ENCODE measurements at places on chromosomes 2 and 18.

- peak; percentile 88 for ATAC-seq
- H3K27ac ChIP-seq, result peak overlapping the region; percentile 70
- H3K4me1 ChIP-seq, result peaks cover 39% of the 10 kb centered on the region
- no peaks in the 10 kb centered on the region for H3K27me3 ChIP-seq
- peaks cover 100% of the 10 kb centered on the region for H3K36me3 ChIP-seq
Observed at GRCh38 chr2:174572556-174572955, 25.0 kb downstream of the WIPF1 start.

- no peak overlapping the region for H3K4me3 ChIP-seq
- peaks cover 13% of the 10 kb centered on the region for H3K36me3 ChIP-seq
- peaks cover 6% of the 10 kb centered on the region for H3K4me1 ChIP-seq
- H3K27me3 ChIP-seq, result no peaks in the 10 kb centered on the region
- ATAC-seq, result no peak
Observed at GRCh38 chr2:28053597-28053996, 163.1 kb downstream of the BABAM2 start.

DNA sequence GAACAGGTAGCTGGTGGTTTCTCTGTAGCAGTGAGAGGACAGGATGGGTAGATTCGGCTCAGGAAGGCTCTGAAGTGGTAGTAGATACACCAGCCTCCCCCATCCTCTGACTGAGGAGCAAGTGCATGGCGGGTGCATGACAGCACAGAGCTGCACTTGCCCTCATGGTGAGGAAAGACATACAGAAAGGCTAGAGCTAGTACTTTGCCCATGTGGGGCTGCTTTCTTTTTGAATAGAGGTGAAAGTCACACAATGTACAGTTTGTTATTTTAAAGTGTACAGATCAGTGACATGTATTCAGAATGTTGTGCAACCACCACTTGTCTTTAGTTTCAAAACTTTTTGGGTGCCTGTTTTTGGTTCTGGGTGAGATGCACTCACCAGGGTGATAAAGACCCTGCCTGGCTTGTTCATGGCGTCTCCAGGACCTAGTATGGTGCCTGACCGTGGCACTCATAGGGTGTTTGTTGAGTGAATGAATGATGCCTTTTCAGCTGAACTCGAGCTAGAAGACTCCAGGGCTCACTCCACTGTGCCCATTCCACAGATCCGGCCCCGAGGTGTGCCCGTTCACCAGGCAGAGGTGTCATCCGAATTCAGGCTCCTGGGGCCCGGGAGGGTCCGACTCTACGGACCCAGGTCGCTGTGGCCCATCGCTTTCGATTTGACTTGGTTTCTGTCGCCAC, 421 bp upstream of the VAMP5 start:
- H3K27me3 ChIP-seq, result no peaks in the 10 kb centered on the region
- peaks cover 33% of the 10 kb centered on the region for H3K4me1 ChIP-seq
- peak; percentile 37 for ATAC-seq
- peak overlapping the region; percentile 82 for H3K4me3 ChIP-seq
- H3K36me3 ChIP-seq, result peaks cover 41% of the 10 kb centered on the region
- H3K27ac ChIP-seq, result peak overlapping the region; percentile 87

GRCh38 chr2:121075006-121075551, 209.9 kb downstream of the TFCP2L1 start:
- no peak overlapping the region for H3K27ac ChIP-seq
- H3K27me3 ChIP-seq, result peaks cover 15% of the 10 kb centered on the region
- H3K4me1 ChIP-seq, result no peaks in the 10 kb centered on the region
- no peak overlapping the region for H3K4me3 ChIP-seq
- ATAC-seq, result peak; percentile 17
- no peaks in the 10 kb centered on the region for H3K36me3 ChIP-seq

GRCh38 chr2:164890544-164890943, 48.9 kb upstream of the COBLL1 start:
- no peak overlapping the region for H3K4me3 ChIP-seq
- no peak for ATAC-seq
- H3K27me3 ChIP-seq, result peaks cover 6% of the 10 kb centered on the region
- no peak overlapping the region for H3K27ac ChIP-seq
- no peaks in the 10 kb centered on the region for H3K4me1 ChIP-seq

DNA sequence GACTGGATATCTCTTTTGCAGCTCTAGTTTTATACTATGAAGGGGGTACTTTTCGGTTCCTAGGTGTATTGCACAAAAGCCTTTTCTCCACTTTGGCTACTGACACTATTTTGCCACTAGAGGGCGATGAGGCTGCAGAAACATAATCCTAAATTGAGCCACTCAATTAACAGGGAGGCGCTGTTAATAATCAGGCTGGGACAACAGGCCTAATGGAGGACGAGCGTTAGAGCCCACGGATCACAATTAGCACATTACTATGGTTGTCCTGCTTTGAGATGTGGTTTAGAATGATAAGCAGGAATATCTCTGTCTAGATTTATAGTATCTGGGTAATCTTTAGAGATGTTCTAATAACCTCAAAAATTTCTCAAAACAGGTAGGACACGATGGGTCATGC, 62.2 kb upstream of the PMAIP1 start:
- no peak overlapping the region for H3K4me3 ChIP-seq
- peaks cover 3% of the 10 kb centered on the region for H3K4me1 ChIP-seq
- H3K36me3 ChIP-seq, result no peaks in the 10 kb centered on the region
- peak; percentile 43 for ATAC-seq
- H3K27ac ChIP-seq, result no peak overlapping the region
- H3K27me3 ChIP-seq, result peaks cover 5% of the 10 kb centered on the region

DNA sequence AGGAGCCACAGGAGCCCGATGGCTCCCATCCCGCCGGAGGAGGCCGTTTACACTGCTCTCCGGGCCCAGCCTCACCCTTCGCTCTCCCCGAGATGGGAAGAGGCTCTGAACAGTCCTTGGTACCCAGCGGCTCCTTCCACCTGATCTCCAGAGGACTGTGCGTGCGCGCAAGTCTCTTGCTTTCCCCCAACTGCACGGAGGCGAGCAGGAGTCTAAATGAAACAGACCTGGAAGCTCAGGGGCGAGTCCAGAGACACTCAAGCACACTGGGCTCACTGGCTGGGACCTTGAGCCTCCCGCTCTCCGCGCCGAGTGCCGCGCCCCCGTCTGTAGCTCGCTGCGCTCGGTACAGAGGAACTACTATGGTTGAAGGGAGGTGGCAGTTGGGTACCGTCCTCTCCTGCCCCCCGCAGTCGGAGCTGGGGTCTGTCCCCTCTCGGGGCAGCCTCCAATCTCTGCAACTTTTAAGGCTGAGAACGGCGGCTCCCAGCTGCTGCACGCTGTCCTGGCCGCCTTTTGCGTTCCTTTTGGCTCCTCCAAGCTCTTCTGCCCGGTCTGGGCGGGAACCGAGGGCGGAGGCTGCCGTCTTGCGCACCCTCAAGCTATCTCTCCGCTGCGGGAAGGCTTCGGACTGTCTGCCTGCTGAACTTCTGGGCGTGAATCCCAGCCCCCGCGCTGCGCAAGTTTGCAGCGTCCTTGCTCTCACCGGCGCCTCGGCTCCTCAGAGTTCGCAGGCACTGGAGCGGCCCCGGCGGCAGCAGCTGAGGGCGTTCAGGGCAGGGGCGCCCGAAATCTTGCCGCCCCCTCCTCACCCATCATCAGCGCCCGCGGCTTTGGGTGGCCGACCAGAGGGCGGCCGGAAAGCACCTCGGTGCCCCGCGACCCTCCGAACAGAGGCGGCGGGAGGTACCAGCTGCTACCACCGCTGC, 491 bp downstream of the ALK start:
- ATAC-seq, result peak; percentile 20
- peak overlapping the region; percentile 46 for H3K4me3 ChIP-seq
- H3K36me3 ChIP-seq, result no peaks in the 10 kb centered on the region
- peaks cover 62% of the 10 kb centered on the region for H3K27me3 ChIP-seq
- no peak overlapping the region for H3K27ac ChIP-seq

DNA sequence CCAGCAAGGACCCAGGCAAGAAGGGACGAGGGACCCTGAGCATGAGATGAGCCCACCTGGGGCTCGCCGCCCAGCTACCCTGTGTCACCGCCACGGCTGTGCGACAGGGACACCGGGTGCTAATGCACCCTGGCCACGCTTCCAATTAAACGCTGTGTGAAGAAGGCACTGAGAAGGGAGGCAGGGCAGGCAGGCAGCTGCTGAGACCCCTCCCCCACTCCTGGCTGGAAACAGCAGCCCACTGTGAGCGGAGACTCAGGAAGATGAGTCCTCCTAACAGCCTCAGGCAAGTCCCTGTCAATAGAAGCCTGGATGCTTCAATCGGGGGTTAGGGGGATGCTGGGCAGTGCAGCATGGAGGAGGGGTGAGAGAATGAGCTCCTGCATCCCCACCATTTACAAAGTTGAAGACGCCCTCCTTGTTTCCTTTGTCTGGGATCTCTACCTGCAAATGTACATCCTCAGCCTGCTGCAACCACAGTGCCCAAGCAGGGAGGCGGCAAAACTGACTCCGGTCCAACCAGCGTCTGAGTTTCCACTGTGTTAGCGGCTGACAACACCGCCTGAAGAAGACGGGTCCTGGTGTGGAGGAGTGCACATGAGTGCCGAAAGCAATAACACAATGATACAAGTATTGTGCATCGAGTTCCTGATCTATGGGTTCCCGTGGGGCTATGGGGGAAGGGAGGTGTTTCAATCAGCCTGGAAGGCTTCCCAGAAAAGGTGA, 12.8 kb downstream of the TMEM163 start:
- H3K36me3 ChIP-seq, result no peaks in the 10 kb centered on the region
- H3K4me1 ChIP-seq, result peaks cover 12% of the 10 kb centered on the region
- H3K27me3 ChIP-seq, result peaks cover 50% of the 10 kb centered on the region
- peak overlapping the region; percentile 64 for H3K4me3 ChIP-seq
- peak overlapping the region; percentile 56 for H3K27ac ChIP-seq

- H3K36me3 ChIP-seq, result no peaks in the 10 kb centered on the region
- no peaks in the 10 kb centered on the region for H3K27me3 ChIP-seq
- H3K4me1 ChIP-seq, result no peaks in the 10 kb centered on the region
- no peak overlapping the region for H3K4me3 ChIP-seq
- H3K27ac ChIP-seq, result no peak overlapping the region
Observed at GRCh38 chr2:192657362-192657761, 462.6 kb upstream of the TMEFF2 start.

GRCh38 chr2:239283961-239284795, 116.6 kb downstream of the HDAC4 start:
- H3K4me1 ChIP-seq, result peaks cover 40% of the 10 kb centered on the region
- H3K27ac ChIP-seq, result no peak overlapping the region
- H3K27me3 ChIP-seq, result peaks cover 4% of the 10 kb centered on the region
- no peak for ATAC-seq
- peak overlapping the region; percentile 75 for H3K4me3 ChIP-seq

DNA sequence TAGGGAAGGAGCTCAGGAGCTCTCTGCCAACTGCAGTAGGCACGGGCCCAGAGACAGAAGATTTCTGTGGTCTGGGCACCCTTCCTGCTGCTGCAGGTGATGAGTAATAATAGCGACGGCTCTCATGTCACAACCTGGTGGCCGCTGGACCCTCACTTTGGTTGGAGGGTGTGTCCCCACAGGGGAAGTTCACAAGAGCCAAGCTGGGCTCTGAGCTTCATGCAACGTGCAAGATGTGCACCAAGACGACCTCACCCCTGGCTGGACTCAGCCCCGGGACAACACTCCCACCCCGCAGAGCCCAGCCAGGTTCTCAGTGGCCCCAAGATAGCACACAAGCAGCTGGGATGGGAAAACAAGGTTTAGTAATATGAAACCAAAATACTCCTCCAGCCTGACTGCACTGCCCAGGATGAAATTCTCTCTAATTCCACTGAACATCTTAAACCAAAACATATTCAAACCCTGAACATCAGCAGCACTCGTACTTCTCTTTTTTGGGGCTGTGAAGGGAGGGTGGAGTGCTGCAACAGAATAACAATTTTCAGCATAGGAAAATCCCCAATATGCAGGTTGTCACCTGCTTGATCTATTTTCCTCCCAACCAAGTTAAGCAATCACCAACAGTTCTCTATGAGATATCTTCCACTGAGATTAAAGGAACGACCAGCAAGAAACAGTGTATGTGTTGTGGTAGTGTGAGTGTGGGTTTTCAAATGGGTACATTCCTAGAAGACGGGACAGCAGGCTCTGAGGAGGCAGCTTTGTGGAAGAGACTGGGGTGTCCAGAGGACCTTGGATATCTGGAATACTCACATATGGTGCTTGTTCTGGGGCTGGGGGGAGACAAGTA, 26.5 kb downstream of the BCL2 start:
- H3K4me1 ChIP-seq, result peaks cover 15% of the 10 kb centered on the region
- ATAC-seq, result peak; percentile 74
- H3K4me3 ChIP-seq, result no peak overlapping the region
- H3K27me3 ChIP-seq, result no peaks in the 10 kb centered on the region

DNA sequence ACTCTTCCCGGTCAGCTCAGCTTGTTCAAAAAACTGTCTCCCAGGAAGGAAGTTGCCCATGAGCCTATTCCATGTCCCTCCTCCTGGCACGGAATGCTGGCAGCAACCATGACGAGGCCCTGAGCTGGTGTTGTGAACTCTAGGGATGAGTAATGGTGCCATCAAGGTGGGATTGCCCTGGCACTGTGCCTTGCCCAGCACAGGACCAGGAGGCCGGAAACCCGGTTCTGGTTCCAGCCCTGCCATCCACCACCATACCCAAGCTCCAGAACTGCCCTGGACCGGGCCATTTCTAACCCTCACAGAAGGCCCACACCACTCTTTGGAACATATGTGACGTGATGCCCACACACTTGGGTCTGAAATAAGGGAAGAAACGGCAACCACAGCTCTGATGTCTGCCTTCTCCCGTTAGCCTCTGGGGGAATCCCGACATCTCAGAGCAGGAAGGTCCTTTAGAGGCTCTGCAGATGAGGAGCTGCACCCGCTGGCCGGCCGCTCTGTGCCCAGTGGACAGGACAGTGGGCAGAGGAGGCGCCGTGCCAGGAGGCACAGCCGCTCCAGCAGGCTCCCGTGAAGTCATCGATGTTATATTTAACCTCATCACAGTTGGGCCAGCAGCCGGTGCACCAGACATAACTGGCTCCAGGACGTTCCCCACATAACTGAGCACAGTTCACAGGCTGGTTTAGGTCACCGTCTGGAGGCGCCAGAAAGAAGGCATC, 462.1 kb upstream of the ID2 start:
- no peak for ATAC-seq
- no peaks in the 10 kb centered on the region for H3K36me3 ChIP-seq
- H3K4me3 ChIP-seq, result no peak overlapping the region
- no peak overlapping the region for H3K27ac ChIP-seq
- peaks cover 10% of the 10 kb centered on the region for H3K4me1 ChIP-seq

DNA sequence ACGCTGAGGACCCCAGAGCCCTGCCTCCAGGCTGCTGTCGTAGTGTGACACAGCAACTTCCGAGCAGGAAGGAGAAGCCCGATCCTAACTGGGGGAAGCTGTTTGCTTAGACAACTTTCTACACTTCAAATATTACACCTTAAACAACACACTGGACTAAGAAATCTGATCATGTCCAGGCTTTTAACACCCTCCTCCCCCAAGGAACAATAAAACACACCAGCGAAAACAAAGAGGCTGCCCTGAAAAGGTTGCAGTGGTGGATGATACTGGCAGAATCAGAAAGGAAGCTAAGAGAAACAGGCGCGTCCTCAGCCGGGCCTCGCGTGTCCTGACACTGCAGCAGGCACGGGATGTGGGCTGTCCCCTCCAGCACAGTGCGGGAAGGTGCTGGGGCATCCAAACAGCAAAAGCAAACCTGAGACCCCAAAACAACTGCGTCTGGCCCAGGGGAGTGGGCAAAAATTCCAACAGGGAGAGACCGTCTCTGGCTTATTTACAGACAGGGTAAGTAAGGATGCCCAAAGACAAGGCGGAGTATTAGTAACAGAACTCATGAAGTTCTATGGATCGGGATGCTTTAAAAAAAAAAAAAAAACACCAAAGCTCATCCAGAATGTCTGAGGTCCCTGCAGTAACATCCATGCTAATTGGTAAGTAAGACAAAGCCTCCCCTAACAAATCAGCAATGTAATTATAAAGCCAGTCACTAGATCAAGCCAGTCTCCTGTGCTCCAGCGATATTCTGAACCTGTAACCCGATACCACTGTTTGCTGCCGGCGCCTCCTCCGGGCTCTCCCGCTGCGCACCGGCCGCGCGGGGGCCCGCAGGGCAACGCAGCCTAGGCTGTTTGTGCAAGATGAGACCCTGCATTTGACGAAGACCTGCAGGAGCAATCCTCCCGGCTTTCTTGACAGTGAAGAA, 9.0 kb downstream of the SERTAD2 start:
- peak; percentile 79 for ATAC-seq
- H3K27ac ChIP-seq, result peak overlapping the region; percentile 72
- H3K4me3 ChIP-seq, result peak overlapping the region; percentile 80

All from activated T-helper 17 cell treated with anti-CD3 and anti-CD28 coated beads, Interleukin-2, amount 50 U/mL, for 72 hours (primary cell).